ENCODE measurements at places on chromosomes 2 and 18.

GRCh38 chr2:71759060-71759459, 305.7 kb downstream of the DYSF start:
- no peak for DNase-seq

- DNase-seq, result peak; percentile 83
Measured at GRCh38 chr2:231648579-231649174, 56.0 kb downstream of the TEX44 start.

- DNase-seq, result no peak
Measured at GRCh38 chr2:10385501-10385900, 62.6 kb downstream of the ODC1 start.

DNA sequence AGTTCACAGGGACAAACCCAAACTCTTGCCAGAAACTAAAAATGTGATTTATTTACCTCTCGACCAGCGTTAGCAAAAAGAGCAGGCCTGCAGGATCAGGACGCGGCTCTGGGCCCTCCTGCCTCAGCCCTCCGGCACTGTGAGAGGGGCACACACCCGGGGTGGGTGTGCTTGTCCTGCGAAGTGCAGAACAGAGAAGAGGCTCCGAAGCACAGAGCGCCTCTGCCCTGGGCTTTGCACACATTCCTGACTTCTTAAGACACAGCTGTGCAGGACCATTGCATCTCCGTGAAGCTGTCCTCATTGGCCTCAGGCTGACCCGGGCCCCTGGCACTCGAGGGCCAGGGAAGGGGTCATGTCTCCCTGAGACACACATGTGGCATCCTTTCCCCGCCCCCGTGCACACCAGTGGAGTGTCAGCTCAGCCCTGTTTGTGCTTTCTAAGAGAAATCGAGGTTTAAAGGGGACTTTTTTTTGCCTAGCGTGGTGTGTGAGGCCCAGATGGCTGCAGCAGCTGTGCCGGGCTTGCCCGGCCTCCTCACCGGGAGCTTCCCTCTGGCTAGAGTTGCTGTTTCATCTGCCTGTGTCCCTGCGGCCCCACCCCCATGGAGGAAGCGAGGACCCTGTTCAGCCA, 9.9 kb upstream of the NFATC1 start:
- DNase-seq, result peak; percentile 59

- DNase-seq, result no peak
Measured at GRCh38 chr2:31811482-31811881, 199.3 kb downstream of the MEMO1 start.

DNA sequence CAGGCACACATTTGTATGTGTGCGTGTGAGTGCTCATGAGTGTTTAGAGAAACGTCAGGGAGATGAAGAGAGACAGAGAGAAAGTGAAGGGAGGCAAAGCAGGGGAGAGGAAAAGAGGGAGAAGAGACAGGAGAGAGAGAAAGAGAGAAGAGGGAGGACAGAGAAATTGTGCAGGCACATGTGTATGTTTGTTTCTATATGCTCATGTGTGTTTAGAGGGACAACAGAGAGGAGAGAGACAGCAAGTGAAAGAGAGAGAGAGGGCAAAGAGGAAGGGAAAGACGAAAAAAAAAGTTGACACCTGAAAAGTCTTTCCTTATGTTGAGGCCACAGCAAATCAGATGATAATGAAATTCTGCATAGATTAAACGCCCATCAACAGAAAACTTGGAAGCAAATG, 541.1 kb downstream of the TNS1 start:
- no peak for DNase-seq

- no peak for DNase-seq
Measured at GRCh38 chr2:58739033-58739432, 497.9 kb upstream of the FANCL start.

DNA sequence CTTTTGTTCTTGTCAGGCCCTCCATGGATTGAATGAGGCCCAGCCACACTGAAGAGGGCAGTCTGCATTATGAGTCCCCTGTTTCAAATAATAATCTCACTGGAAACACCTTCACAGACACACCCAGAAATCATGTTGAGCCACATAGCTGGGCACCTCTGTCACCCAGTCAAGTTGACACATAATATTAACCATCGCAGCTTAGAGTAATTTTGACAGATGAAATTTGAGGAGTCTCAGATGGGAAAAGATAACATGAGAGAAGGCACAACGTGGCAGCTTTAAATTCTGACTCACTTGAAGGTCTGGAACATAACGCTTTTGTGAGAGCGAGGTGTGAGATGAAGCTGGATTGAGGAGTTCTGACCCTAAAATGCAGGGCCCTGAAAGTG, 70.9 kb upstream of the TMEM87B start:
- DNase-seq, result no peak

GRCh38 chr2:46923041-46923528, 7.5 kb upstream of the MCFD2 start:
- DNase-seq, result no peak

GRCh38 chr2:237874585-237875161, 15.2 kb downstream of the RAMP1 start:
- peak; percentile 82 for DNase-seq

GRCh38 chr2:202084265-202084664, 11.2 kb downstream of the KIAA2012 start:
- no peak for DNase-seq

DNA sequence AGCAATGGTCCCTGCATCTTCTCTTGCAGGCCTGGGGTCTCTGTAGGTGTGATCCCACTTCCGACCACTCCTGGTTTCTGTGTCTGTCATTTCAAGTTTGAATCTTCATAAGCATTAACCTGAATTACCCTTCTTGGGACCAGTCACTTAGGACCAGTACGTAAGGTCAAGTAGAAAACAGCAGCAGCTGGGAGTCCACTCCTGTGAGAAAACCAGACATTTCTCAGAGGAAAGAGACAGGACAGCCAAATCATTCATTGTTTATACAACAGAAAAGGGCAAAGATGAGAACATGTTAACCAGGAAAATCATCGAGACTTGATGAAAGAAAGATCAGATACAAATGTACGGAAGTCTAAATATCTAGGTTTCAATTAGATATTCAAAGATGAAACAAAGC, 163.0 kb downstream of the MREG start:
- DNase-seq, result no peak

- DNase-seq, result no peak
Measured at GRCh38 chr2:14398641-14399040, 233.9 kb upstream of the LRATD1 start.

GRCh38 chr18:42187611-42188380, 232.8 kb downstream of the PIK3C3 start:
- no peak for DNase-seq

GRCh38 chr2:189952536-189953109, 109.9 kb downstream of the MSTN start:
- no peak for DNase-seq

GRCh38 chr2:119460076-119460475, 28.4 kb downstream of the TMEM37 start:
- DNase-seq, result no peak

DNA sequence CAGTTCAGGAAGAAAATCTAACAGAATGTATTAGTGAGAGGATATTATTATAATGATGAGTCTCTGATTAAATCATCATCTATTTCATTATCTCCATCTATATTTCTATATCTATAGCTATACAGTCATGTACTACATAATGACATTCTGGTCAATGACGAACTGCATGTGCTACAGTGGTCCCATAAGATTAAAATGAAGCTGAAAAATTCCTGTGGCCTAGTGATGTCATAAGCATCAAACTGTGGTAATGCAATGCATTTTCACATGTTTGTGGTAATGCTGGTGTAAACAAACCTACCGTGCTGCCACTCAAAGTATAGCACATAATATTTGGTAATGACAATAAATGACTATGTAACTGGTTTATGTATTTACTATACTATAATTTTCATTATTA, 1127.9 kb upstream of the CHAC2 start:
- DNase-seq, result no peak

DNA sequence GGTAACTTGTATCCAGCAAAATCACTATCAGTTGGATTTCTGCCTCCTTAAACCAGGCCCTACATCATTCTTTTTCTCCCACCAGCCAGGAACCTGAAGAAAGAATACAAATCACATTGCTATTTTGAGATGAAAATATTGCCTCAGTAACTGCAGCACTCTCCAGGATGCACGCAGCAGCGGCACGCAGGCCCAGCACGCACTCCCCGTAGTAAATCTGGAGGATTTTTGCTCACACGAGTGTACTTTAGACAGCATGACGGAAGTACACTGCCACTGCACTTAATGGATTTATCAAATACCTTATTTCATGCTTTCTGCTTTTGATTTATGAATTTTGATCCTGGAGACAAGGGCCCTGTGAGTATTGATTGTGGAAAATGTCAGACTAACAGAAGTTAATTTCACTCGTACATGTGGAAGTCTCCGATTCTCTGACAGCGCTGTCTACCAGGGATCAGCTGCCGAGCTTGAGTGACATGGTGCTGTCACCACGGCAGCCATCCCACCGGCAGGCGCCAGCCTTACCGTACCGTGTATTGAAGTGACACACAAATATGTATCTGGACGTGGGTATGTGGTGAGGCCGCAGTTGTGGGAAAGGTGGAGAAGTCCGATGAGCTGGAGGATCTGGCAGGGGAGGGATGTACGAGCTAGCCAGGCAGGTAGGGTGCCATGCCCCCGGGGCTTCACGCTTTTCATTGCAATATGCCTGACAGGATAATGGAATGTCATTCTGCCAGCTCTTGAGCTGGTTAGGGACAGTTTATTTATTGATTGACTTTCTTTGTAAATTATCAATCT, 863.7 kb downstream of the GALR1 start:
- no peak for DNase-seq

- DNase-seq, result no peak
Measured at GRCh38 chr2:192398236-192398635, 203.5 kb upstream of the TMEFF2 start.

GRCh38 chr2:57141269-57141668, 905.3 kb upstream of the VRK2 start:
- DNase-seq, result no peak
